AML-193 (cell line): ENCODE measurements at places on chromosomes 3 and 15.
A peak's percentile ranks its signal among the peaks of the same experiment; 100 is the strongest.

DNA sequence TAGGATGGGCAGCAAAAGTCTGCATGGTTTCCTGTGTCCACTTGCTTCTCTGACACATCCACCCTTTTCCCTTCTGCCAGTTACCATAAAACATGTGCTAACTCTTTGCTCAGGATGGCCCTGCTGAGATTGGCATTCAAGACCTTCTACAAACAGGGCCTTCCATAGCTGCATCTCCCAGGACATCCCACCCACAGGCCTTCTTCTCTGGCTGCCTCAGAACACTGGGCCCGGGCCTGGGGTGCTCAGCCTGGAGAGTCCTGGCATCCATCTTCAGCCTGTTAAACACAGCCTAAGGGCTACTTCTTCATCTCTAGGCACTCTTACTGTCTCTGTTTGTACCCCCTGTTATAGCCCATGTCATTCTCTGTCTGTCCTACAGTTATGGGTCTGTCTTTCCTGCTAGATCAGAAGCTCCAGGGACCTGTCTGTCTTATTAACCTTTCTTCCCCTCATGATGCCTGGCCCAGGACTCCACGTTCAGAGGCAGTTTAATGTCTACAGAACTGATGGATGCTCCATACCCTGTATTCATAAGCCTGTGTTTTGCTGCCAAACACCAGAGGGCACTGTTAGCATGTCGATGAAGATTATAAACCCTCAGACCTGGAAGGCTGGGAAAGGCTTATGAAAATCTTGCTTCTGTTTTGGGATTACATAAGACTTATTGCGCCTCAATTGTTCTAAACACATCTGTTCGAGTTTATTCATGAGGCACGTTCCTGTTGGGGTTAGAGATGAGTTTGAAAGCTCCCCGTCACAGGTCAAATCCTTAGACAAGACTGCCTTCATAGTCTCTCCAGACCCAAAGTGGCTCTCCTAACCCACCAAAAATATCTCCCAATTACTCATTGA is 16.5 kb downstream of the SEMA3G start:
- peak; percentile 82 for DNase-seq

DNA sequence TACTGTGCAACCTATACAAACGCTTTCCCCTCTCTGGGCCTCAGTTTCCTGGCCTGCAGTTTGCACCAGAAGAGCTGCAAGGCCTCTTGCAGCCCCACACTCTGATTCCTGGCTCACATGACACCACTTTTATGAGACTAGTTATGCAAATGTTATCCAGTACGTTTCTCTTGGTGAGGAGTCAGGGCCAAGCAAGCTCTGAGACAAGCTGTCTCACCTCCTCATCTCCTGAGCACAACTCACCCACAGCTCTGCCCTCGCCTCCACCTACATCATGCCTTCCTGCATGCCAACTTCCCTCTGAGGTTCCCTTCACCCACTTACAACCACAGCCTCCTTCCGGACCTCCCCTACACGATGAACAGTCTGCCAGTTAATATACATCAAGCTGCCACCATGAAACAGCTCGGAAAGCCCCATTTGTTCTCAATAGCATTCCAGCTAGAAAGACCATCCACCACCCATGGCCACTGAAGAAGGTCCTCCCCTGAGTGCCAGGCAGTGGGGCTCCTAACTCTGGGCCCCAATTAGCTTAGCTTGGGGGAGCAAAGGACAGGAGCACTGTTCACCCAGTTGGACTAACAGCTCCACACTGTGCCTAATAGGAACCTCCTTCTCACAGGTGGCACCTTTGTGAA is 25.0 kb downstream of the CRYGS start:
- DNase-seq: peak; percentile 81

GRCh38 chr3:5187920-5188418 is 462 bp downstream of the EDEM1 start:
- peak; percentile 31 for DNase-seq

- no peak for DNase-seq
Observed at GRCh38 chr15:56205061-56205876, 38.4 kb downstream of the RFX7 start.

GRCh38 chr3:185504636-185505035 is 5.8 kb upstream of the TMEM41A start:
- DNase-seq: no peak

- no peak for DNase-seq
Observed at GRCh38 chr3:125334675-125335560, 40.2 kb downstream of the ZNF148 start.

- DNase-seq: peak; percentile 71
Observed at GRCh38 chr3:167406876-167407492, 26.9 kb upstream of the ZBBX start.

DNA sequence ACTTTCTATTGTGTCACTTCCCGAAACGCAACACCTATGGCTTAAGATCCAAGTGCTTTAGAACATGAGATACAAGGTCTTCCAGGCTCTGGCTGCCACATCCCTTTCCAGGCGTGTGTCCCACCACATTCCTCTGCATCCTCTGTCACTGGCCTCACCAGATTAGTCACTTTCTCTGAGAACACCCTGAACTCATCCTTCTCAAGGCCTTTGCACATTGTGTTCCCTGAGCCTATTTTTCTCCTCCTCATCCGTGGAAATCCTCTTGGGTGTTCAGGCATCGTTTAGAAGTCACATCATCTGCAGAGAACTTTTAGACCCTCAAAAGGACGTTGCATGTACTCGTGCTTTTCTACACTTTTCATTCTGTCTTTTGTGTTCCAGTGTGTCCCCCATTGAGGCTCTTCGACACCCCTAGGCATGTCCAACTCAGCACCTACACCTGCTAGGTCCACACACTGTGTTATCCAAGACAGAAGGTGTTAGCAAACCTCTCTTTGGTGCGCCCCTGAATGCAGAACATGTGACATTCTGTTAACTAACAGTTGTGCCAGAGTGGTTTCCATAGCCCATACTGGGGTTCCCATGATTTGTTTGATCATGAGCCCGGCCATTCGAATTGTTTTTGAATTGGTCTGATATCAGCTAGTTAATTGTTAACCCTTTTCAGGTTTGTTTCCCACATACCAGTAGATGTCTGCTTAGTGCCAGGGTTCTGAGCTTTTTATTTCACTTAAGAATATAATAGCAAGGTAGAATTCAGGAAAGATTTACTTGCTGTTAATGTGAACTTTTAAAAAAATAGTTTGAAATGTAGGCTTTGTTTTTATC is 67.2 kb downstream of the LPP start:
- DNase-seq: no peak

GRCh38 chr3:19070325-19070724 is 78.0 kb upstream of the KCNH8 start:
- no peak for DNase-seq

- DNase-seq: no peak
Observed at GRCh38 chr3:44995142-44995770, 19.2 kb downstream of the EXOSC7 start.

GRCh38 chr3:141928631-141929270 is 52.3 kb downstream of the ATP1B3 start:
- DNase-seq: no peak

- DNase-seq: no peak
Observed at GRCh38 chr3:126295407-126295939, 61.7 kb downstream of the KLF15 start.

DNA sequence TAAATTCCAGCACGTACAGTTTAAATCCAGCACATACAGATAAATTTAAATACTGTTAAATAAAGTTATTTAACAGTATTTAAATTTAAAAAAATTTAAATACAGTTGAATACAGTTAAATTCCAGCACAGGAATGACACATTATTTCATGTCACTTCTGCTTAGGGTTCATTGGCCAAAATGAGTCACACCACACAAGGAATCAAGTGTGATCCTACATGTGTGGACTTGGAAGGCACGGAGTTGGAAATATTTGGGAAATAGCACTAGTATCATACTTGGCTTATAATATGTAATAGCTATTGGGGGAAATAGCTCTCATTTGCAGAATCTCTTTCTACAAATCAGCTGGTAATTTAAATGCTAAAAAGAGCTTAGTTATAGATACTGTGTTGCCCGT is 10.6 kb downstream of the RAB7A start:
- DNase-seq: no peak

DNA sequence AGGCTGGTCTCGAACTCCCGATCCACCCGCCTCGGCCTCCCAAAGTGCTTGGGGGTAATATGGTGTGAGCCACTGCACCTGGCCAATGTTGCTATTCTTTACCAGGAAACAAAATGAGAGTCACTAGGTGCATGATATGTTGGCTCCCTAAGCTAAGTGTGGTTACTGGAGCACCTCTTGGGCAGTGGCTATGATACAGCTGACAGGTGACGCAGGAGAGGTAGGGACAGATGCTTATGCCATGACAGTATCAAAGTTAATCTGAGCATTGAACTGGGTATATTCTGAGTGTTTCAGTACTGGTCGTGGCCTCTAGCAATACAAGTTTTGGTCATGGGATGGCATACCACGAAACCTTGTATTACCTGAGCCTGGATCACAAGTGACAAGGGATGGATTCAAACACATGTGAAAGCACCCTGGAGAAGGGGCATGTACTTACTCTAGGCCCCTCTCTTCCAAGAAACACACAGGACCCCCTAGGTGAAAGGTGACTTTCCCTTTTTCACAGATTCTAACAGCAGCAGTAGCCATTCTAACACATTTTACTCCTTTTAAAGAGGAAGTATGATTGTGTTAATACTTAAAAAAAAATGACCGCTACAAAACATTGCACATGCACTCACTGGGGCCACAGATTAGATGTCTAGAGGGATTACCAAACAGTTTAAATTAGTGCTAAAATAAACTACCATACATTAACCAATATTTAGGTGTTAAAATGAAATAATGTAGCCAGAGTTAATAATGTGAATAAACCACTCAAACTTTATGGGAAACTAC is 467.3 kb downstream of the SHQ1 start:
- peak; percentile 21 for DNase-seq

DNA sequence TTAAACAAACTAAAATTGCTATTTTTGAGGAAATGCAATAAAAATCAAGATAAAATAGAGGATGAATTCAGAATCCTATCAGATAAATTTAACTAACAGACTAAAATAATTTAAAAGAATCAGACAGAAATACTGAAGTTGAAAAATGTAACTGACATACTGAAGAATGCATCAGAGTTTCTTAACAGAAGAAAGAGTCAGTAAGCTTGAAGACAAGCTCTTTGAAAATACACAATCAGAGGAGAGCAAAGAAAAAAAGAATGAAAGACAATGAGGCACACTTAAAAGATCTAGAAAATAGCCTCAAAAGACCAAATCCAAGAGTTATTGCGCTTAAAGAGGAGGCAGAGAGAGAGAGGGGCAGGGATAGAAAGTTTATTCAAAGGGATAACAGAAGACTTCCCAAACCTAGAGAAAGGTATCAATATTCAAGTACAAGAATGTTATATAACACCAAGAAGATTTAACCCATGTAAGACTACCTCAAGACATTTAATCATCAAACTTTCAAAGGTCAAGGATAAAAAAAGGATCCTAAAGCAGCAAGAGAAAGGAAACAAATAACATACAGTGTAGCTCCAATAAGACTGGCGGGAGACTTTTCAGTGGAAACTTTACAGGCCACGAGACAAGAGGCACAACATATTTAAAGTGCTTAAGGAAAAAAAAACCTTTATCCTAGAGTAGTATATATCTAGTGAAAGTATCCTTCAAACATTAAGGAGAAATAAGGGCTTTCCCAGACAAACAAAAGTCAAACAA is 24.7 kb downstream of the PEAK1 start:
- no peak for DNase-seq

GRCh38 chr3:100586832-100587231 is 22.6 kb upstream of the ADGRG7 start:
- DNase-seq: no peak

GRCh38 chr3:56702490-56703315 is 19.6 kb upstream of the TASOR start:
- peak; percentile 87 for DNase-seq

- DNase-seq: no peak
Observed at GRCh38 chr15:74368121-74368520, 675 bp upstream of the CYP11A1 start.

DNA sequence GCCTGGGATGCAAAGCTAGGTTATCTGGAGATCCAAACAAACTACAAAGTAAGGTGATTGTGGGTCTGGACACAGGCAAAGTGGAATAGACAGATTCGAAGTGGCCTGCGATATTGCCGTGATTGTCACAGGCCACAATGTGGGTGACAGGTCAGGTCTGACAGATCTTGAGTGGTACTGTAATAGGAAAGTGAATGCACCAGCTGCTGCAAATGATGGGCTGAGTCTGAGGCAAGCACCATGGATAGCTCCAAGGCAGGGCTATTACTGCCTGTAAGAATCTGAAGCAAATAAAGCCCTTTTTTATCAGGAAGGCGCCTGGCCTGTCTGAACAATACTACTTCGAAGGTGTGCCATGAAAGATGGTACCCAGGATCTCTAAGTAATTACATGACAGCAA is 10.0 kb downstream of the ARMC8 start:
- peak; percentile 40 for DNase-seq

DNA sequence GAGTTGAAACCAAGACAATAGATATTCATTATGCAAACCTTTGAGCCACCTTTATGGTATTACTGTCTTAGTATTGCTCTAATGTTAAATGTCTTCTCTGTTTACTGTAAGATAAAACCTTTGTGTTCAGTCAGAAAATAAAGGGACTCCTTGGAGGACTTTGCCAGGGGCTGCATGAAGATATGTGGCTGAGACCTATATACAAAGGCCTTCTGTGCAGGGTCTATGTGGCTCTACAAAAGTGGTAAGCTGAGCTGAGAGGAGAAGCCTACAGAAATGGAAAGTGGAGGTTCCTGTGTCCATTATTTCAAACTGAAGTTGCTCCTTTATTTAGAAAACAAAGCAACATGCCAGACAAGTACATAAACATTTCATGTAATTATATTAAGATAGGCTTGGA is 131.5 kb downstream of the FNDC3B start:
- no peak for DNase-seq

DNA sequence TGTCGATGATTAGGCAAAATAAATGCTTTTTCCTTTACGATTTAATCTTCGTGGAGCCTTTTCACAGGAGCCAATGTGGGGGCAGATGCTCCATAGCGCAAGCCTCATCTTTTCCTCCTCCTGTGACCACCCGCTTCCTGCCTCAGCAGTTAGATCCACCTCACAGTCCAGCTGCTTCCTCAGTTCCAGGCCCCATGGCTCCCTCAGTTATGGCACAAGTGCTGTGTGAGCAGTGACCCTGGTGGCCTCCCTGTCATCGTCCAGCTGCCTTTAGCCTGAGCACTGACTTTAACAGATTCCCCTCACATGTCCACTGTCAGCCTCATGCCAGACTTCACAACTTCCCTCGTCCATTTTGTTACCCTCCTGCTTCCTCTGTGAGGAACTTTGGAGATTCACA is 424.6 kb upstream of the GBE1 start:
- no peak for DNase-seq

GRCh38 chr3:94115482-94115881 is 52.6 kb downstream of the NSUN3 start:
- DNase-seq: peak; percentile 39

- no peak for DNase-seq
Observed at GRCh38 chr3:181212271-181212670, 222.7 kb upstream of the DNAJC19 start.

DNA sequence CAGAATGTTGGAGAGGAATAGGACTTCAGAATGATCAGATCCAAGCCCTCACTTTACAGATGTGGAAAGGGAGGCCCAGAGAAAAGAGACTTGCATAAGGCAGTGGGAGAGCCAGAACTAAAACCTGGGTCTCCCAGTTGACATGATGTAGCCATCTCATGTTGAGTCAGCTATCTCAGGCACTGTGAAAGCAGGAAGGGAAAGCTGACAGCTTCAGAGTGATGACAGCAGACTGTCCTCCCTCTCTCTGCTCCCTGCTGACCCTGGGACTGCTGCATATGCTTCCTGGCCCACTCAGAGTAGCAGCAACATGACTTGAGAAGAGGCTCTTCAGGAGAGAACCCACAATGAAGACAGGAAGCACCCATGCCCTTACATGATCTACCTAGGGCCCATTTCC is 14.7 kb downstream of the FHIT start:
- no peak for DNase-seq

- no peak for DNase-seq
Observed at GRCh38 chr3:81005992-81006391, 755.5 kb downstream of the GBE1 start.
